NCI-H1092 treated with DMSO at 0.1 percent for 48 hours (cell line): ENCODE measurements at places on chromosomes 4 and X.

DNA sequence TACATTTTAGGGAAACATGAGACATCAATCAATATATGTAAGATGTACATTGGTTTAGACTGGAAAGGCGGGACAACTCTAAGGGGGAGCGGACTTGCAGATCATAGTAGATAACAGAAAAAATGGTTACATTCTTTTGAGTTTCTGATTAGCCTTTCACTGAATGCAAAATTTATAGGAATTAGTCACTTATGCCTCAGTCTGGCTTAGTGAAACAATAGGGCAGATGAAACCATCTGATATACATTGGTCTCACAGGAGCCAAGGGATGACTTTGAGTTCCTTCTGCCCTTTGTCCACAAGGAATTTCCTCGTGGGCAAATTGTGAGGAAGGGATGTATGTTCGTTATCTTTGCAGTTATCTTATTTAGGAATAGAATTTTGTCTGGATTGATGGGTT lies 128.2 kb downstream of the ARSF start:
- DNase-seq: no peak

- peak; percentile 48 for DNase-seq
Measured at GRCh38 chr4:38664706-38665401, 855 bp downstream of the KLF3 start.

GRCh38 chr4:159240046-159240445 lies 137.2 kb downstream of the RAPGEF2 start:
- no peak for DNase-seq

DNA sequence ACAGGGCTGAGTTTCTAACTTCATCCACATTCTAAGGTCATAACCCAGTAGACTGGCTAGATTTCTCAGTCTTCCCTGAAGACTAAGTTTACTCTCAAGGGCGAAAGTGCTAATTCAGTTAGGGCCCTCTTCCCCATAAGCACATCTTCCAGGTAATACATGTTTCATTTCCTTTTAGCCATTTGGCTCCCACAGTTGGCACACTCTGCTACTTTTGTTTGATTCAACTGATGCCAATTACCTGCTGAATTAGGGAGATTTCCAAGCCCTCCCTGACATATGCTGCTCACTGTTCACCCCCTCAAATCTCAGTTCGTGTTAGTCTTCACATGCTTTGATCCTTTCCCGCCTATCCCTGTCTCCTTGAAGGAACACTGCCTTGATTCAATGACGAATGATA lies 17.0 kb upstream of the WDR17 start:
- DNase-seq: no peak

DNA sequence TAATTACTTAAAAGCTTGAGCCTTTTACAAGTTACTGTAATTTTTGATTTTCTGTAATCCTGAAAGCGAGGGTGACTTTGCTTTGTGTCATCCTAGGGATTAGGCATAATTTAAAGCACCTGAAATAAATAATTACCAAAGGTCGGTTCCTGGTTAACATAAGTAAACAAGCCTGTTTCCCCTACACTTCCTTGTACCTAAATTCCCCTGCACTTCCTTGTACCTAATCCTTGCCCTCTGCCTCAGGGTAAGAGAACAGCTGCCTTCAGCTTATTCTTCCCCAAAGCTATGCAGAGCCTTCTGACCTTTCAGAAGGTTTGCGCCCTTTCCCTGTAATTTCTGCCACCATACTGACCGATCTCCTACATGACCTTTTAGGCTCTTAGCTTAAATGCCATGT lies 166.1 kb upstream of the PDE5A start:
- DNase-seq: no peak

DNA sequence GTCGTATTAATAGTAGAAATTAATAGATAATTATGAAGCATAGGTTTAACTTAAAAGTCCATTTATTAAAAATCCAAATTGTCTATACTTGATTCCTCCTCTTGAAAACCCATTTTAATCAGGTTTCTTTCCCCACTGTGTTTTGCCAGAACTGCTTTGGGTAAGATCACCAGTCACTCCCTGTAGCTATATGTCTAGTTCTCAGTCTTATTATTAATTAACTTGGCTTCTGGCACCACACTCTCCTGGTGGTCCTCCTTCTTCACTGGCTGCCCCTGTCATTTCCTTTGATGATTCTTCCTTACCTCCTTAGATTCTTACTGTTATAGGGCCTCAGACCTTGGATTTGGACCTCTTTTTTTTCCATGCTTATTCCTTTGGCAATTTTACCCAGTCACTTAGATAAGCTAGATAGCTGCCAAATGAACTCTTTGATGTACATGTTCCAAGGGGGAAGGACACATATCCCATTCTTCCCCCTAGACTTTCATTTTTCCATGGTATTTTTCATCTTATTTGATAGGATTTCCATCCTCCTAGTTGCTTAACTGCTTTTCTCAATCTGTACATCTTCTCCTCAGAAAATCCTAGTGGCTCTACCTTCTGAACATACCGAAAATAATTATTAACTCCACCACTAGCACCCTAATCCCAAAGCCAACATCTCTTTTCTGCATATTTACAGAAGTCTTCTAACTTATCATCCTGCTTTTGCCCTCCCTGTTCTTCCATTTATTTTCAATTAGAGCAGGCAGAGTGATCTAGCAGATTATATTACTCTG lies 24.5 kb downstream of the GIMD1 start:
- no peak for DNase-seq

- DNase-seq: no peak
Measured at GRCh38 chr4:87855559-87855958, 22.8 kb downstream of the MEPE start.

GRCh38 chr4:2887343-2887742 lies 43.7 kb downstream of the ADD1 start:
- DNase-seq: no peak
